ENCODE measurements at places on chromosomes 2 and 18. TPM values are rescaled to one million over a fixed set of nuclear protein-coding genes. Genes with fewer than 3 reads are reported as not detected.

DNA sequence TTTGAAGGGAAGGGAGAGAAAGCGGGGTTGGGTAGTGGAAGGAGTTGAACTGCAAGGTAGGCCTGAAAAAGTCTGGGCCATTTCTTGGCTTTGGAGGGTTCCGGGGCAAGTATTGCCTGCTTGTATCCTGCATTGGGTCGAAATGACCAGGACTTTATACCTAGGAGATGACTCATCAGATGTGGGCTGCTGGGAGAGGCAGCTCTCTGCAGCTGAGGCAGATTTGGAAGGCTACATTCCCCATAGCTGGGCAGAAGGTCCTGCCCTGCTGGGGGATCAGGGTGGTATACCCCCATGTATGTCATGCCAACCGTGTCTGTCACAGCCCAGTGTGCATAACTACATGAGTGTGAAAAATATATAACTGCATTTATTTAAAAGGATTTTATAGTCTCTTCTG, 171.8 kb upstream of the SPRED2 start:
- H3K4me1 ChIP-seq, result no peaks in the 10 kb centered on the region
- H3K4me3 ChIP-seq, result no peak overlapping the region
- no peaks in the 10 kb centered on the region for H3K36me3 ChIP-seq
- H3K27ac ChIP-seq, result no peak overlapping the region

- no peak overlapping the region for H3K27ac ChIP-seq
- DNase-seq, result no peak
- H3K36me3 ChIP-seq, result no peaks in the 10 kb centered on the region
- H3K4me1 ChIP-seq, result no peaks in the 10 kb centered on the region
These were observed 42.8 kb upstream of the MAL start for GRCh38 chr2:94982675-94983074.

GRCh38 chr2:1611886-1612285, 132.4 kb downstream of the PXDN start:
- peaks cover 28% of the 10 kb centered on the region for H3K4me1 ChIP-seq
- no peaks in the 10 kb centered on the region for H3K36me3 ChIP-seq
- no peak overlapping the region for H3K4me3 ChIP-seq
- H3K27ac ChIP-seq, result no peak overlapping the region

DNA sequence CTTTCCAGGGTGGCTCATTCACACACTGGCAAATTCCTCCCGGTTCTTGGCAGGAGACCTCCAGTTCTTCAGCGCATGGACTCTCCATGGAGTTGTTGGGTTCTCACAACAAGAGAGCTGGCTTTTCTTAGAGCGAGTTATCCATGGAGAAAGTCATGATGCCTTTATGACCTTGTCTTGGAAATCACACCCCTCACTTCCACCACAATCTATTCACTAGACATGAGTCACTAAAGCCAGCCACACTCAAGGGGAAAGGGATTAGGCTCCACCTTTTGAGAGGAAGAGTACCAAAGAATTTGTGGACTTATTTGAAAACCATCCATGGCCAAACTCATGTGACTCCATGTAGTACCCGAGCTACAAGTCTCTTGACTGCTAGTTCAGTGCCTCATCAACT, 160.5 kb downstream of the SETBP1 start:
- H3K27me3 ChIP-seq, result no peaks in the 10 kb centered on the region
- peaks cover 40% of the 10 kb centered on the region for H3K4me1 ChIP-seq
- no peak overlapping the region for H3K4me3 ChIP-seq
- DNase-seq, result no peak
- H3K27ac ChIP-seq, result no peak overlapping the region

- H3K4me3 ChIP-seq, result no peak overlapping the region
- no peaks in the 10 kb centered on the region for H3K27me3 ChIP-seq
- H3K4me1 ChIP-seq, result peaks cover 47% of the 10 kb centered on the region
- DNase-seq, result peak; percentile 64
These were observed 7.1 kb upstream of the KCMF1 start for GRCh38 chr2:84963692-84964405.

GRCh38 chr18:8990276-8991031, 112.0 kb upstream of the NDUFV2 start:
- H3K27me3 ChIP-seq, result no peaks in the 10 kb centered on the region
- no peak overlapping the region for H3K27ac ChIP-seq
- H3K36me3 ChIP-seq, result no peaks in the 10 kb centered on the region
- H3K4me1 ChIP-seq, result peaks cover 8% of the 10 kb centered on the region

DNA sequence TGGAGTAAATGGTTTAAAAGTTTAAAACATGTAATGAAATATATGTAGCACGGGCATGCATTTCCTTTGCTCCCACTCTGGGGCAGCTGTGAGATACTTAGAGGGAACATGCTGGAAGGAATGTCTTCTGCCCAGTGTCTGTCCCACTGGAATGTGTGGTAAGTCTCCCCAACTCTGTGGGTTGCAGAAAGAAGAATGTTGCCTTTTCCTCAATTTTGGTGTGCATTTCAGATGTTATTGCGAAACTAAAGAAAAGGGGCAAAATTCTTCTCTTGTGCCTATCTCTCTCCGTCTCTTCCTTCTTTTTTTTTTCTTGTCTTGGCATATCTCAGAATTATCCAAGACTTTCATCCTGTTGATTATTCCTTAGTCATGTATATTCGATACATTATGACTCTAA, 201.1 kb downstream of the SH3RF3 start:
- no peak overlapping the region for H3K4me3 ChIP-seq
- H3K36me3 ChIP-seq, result no peaks in the 10 kb centered on the region
- peaks cover 68% of the 10 kb centered on the region for H3K4me1 ChIP-seq
- H3K27ac ChIP-seq, result no peak overlapping the region
- no peaks in the 10 kb centered on the region for H3K27me3 ChIP-seq

GRCh38 chr2:102141011-102141943, 1.3 kb upstream of the IL1R1 start:
- H3K4me3 ChIP-seq, result no peak overlapping the region
- no peak for DNase-seq
- peaks cover 21% of the 10 kb centered on the region for H3K4me1 ChIP-seq
- H3K27me3 ChIP-seq, result no peaks in the 10 kb centered on the region
- H3K27ac ChIP-seq, result no peak overlapping the region
- peaks cover 18% of the 10 kb centered on the region for H3K36me3 ChIP-seq

Gene COPS7B
- total RNA-seq, result 24.9 TPM

All from SJSA1 (cell line).